Stimulated activated CD4-positive, alpha-beta T cell treated with anti-CD3 and anti-CD28 coated beads, Interleukin-4, amount 100 ng/mL, for 4 hours (primary cell): ENCODE measurements at places on chromosomes 11 and 22.

GRCh38 chr11:749731-750130 is 2.5 kb downstream of the TALDO1 start:
- DNase-seq, result no peak

GRCh38 chr11:129290966-129291365 is 84.7 kb upstream of the BARX2 start:
- no peak for DNase-seq

GRCh38 chr11:60899046-60899936 is 7.1 kb downstream of the PRPF19 start:
- no peak for DNase-seq

DNA sequence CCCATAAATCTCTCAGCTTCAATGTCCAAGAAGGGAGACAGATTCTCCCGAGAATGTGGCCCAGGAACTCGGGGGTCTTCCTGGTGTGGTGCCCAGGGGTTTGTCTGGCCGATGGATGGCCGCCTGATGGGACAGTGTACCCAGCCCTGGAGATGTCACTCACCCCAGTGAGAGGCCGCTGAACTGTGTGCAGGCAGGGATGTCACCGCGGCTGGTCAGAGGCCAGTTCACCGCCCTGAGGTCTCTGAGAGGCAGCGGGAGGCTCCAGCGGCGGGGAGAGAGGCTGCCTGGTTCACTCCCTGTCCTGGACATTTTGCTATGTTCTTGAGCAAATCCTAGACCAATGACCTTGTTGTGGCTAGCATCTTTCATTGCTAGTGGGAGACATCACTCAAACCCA is 1349.5 kb downstream of the BRD1 start:
- no peak for DNase-seq

GRCh38 chr11:38842991-38843390 is 2245.0 kb upstream of the RAG2 start:
- no peak for DNase-seq

DNA sequence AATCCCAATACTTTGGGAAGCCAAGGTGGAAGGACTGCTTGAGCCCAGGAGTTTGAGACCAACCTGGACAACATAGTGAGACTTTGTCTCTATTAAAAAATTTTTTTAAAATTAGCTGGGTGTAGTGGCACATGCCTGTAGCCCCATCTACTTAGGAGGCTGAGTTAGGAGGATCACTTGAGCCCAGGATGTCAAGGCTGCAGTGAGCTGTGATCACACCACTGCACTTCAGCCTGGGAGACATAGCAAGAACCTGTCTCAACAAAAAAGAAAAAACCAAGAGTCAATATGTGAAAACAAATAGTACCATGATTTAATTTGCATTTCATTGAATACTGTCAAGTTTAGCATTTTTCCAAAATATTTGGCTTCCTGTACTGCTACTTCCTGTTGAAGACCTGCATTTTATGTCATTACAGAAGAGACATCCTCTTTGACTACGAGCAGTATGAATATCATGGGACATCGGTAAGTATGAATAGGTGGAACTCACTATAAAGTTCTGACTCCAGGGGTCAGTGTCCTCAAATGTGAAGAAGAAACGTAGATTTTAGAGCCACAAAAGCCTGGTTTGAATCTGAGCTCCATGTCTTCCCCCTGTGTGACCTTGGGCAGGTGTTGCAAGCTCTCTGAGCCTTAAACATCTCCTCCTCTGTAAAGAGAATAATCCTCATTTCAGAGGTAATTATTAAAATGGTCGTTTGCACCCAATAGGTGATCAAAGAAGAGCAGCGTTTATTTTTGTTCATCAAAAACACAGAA is 16.0 kb downstream of the CDC45 start:
- DNase-seq, result no peak

DNA sequence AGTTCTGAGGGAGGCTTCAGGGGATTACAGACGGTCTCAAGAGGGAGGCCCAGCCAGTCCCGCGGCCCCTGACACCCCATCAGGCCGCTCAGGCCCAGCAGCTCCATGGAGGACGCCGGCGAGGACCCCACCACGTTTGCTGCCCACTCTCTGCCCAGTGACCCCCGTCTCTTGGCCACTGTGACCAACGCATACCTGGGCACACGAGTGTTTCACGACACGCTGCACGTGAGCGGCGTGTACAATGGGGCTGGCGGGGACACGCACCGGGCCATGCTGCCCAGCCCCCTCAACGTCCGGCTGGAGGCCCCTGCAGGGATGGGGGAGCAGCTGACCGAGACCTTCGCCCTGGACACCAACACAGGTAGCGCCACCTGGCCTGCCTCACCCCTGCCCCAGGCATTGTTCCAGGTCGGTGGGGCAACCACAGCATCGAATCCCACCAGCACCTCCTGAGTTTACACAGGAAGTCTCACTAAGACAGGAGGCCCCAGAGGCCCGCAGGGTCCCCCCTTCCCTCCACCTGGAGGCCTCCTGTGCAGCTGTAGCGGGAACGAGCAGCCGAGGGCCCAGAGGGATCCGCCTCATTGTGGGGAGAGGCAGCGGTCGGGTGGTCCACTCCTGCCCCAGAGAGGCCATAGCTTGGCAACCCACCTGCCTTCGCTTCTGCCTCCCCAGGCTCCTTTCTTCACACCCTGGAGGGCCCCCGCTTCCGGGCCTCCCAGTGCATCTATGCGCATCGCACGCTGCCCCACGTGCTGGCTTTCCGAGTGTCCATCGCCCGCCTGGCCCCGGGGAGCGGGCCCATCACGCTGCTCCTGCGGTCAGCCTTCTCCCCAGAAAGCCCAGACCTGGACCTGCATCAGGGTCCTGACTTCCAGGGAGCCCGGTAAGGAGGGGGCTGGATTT is 1.0 kb downstream of the PGGHG start:
- DNase-seq, result peak; percentile 19

- DNase-seq, result no peak
Measured at GRCh38 chr11:92457250-92457649, 232.6 kb downstream of the FAT3 start.

DNA sequence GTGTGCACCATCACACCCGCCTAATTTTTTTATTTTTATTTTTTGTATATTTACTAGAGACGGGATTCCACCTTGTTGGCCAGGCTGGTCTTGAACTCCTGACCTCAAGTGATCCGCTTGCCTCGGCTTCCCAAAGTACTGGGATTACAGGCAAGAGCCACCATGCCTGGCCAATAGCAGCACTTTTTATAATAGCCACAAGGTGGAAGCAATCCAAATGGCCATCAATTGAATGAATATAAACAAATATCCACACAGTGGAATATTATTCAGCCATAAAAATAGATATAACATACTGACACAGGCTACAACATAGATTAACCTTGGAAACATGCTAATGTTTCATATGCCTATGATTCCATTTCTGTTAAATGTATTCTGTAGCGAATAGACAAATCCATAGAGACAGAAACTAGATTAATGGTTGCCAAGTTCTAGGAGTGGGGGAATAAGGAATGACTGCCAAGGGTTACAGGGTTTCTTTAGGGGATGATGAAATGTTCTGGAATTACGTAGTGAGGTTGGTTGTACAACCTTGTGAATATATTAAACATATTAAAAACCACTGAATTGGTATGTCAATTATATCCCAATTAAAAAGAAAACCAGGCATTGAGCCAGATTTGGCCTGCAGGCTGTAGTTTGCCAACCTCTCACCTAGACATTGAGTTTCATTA is 4.8 kb downstream of the VPS51 start:
- DNase-seq, result no peak

DNA sequence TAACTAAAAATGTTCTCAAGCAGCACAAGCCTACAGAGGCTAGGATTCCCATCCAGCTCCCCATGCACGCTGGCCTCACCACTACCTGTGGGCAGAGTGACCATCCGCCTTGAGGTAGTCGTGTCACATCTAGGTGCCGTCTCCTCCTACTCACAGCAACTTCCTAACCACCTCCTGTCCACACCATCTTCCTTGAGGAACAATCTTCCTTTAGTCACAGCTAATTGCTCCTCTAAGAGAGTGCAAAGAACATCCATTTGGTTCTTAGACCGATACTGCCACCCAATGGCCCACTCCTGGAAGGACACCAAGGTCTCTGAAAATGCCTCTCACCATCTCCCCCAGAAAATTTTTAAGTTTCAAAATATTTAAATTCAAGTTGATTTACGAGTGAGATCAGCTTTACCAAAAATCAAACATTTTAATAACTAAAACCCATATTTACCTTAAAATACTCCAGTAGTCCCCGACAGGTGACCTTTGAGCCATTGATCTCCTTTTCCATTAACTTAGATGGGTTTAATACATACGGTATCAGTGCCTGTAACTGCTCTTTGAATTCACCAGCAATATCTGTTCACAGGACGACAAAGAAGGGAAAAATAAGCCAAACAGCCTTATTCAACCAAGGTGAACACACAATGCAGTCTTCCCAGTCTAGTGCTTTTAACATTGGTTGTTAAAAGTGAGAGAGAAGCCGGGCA is 21.7 kb upstream of the PLAAT3 start:
- DNase-seq, result peak; percentile 48

DNA sequence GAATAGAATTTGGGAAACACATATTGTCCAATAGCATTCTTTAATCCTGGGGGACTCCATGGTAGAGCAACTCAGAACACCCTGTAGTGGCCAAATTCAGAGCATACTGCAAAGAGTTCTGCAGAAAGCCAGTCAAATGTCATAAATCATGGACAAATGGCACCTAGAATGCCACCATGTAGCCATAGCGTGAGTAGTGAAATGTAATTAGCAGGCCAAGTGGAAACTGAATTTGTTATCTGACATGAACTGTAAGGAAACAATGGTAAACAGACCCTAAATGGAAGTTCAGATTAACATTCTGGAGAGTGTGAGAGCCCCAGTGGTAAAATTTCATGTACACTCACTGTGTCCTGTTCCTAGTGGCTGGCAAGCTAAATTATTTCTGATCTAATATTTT is 7.0 kb upstream of the PRSS23 start:
- DNase-seq, result no peak

DNA sequence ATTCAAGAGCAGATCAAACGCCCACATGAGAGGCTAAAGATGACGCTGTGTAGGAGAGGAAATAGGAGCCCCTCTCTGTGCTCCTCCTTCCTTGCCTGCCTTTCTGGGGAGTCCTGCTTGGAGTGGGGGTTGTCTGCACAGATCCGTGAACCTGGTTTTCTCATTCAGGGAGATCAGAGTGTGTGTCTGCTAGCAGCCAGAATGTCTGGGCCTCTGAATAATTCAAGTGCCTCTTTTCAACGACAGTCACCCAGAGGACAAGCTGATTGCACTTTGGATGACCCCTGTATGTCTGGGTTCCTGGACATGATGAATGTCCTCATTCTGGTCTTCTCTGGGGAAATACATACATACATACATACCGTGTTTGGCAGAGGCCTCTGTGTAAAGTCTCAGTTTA is 592.5 kb upstream of the B3GAT1 start:
- DNase-seq, result no peak

DNA sequence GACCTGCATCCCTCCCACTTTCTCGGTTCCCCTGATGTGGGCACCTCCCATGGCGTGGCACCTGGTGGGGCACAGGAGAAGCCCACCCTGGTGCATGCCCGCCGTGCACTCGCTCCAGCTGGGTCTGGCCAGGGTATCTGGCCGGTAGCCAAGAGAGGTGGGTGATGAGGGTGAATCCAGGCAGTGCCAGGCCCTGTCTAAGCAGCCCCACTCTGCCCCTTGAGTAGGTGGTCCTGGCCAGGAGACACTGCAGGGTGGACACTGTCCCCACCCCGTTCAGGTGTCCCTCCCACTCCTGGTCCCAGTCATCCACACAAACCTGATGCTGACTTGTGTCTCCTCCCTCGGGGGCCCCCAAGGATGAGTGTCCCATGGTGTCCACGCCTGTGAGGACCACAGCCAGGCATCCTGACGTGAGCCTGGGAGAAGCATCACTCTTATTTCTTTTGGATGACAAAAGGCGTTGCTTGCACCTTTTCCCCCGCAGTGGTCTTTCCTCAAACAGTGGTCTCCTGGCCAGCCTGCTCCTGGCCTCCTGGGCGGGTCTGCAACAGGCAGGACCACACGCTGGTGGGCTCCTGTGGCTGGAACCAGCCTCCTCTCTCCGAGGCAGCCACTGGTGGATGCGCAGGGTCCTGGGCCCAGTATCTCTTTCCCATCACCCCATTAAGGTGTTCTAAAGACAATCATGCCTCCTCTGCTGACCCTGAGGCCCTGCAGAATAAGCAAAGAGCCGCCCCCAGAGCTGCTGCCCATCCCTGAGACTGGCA is 922.3 kb downstream of the BRD1 start:
- DNase-seq, result no peak

GRCh38 chr11:59967677-59968394 is 4.0 kb downstream of the OOSP4A start:
- no peak for DNase-seq

DNA sequence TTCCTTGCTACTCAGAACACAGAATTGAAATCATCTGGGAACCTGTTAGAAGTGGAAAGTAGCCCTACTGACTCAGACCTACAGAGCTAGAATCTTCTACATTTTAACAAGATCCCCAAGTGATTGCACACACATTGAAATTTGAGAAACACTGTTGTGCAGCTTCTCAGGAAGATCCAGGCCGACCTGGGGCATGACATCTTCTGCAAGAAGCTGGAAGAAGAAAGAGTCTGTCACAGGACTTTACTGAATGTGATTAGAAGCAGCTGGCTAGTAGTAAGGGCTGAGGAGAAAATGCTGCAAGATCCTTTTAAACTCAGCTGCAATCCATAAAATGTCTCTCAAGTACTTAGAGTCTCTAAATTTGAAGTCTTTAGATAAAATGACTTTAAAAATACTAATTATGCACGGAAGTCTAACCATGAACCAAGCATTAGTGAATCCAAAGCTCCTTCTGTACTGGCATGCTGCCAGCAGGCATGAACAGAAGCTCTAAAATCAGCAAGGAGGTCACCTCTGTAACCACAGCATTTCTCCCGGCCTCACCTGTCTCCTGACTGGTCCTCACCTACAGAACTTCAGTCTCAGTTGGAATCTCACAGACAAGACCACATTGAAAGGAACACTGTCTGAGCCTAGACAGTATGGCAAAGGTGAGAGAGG is 85.0 kb downstream of the SERGEF start:
- DNase-seq, result no peak
